ENCODE measurements at places on chromosomes 4 and X. TPM values are rescaled to one million over a fixed set of nuclear protein-coding genes. Genes with fewer than 3 reads are reported as not detected.

The PABPC4L gene
- total RNA-seq: not detected

DNA sequence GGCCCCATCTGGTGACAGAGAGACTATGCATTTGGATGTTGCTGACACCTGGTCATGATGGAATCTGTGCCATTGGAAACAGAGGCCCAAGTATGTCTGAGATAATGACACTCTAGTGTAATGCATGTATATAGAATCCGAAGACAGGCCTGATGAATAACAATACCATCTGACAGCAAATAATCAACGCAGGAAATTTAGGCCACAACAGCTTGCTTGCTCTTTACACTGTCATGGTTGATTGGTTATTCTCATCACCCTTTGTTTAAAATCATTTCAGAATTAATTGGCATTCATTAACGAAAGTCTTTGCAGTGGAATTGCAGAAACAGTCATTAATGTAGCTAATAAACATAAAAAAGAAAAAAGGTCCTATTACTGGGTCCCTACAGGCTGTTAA, 194.8 kb downstream of the AFF2 start:
- no peak for DNase-seq
- H3K27ac ChIP-seq: no peak overlapping the region
- no peak overlapping the region for H3K4me3 ChIP-seq
- H3K4me1 ChIP-seq: no peaks in the 10 kb centered on the region

The TNIP2 gene
- 35.8 TPM for total RNA-seq

The TXK gene
- 0.63 TPM for total RNA-seq

DNA sequence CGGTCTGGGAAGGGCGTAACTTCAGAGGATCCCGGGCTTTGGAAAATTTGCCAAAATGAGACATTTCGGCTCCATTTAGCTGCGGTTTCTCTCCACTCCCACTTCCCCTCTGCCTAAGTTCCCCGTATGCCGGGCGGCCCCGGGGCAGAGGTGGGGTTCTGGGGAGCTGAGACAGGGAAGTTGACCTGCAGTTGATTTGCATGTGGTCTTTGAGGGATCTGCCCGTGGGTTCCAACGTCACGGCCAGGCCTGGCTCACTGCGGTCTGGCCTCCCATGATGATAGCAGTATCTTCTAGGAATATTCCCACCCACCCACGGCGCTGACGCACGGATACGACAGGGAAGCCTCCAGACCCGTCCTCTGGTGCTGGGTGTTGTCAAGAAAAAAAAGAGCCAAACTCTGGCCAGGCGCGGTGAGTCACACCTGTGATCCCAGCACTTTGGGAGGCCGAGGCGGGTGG, 27.3 kb upstream of the CRLF2 start:
- DNase-seq: no peak
- no peak overlapping the region for H3K4me3 ChIP-seq
- H3K27me3 ChIP-seq: no peaks in the 10 kb centered on the region
- H3K36me3 ChIP-seq: no peaks in the 10 kb centered on the region
- no peaks in the 10 kb centered on the region for H3K4me1 ChIP-seq
- no peak overlapping the region for H3K27ac ChIP-seq

- H3K4me3 ChIP-seq: no peak overlapping the region
- no peaks in the 10 kb centered on the region for H3K36me3 ChIP-seq
- no peak overlapping the region for H3K27ac ChIP-seq
Observed at GRCh38 chr4:188993871-188994270, 854.6 kb downstream of the TRIML1 start.

GRCh38 chrX:111284631-111285293, 14.5 kb upstream of the CAPN6 start:
- H3K4me3 ChIP-seq: no peak overlapping the region
- no peak overlapping the region for H3K27ac ChIP-seq
- no peak for DNase-seq
- H3K4me1 ChIP-seq: no peaks in the 10 kb centered on the region

Measured in Caco-2 (cell line).